Stimulated activated CD8-positive, alpha-beta memory T cell treated with anti-CD3 and anti-CD28 coated beads, Interleukin-12 subunit alpha, Interleukin-12 subunit beta, amount 100 ng/mL, for 1 hour (primary cell): ENCODE measurements at places on chromosomes 7 and 10.

DNA sequence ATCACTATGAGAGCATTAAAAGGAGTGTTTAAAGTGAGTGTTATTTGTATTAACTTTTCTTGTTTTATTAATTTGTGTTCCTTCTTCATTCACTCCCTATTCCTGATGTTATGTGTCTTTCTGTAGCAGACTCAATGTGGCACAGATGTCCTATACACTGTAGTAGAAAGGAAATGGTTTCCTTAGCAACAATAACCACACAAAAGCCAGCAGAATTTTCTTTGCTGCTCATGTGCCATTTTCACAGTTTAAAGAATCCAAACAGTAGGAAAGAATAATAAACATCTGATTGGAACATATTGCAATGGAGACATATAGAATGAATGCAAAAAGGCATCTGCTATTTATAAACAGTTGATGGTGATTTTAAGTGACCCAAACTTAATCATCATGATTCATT is 763.6 kb downstream of the PHTF2 start:
- no peak for DNase-seq

GRCh38 chr7:94429153-94429552 is 34.5 kb downstream of the COL1A2 start:
- DNase-seq: no peak

DNA sequence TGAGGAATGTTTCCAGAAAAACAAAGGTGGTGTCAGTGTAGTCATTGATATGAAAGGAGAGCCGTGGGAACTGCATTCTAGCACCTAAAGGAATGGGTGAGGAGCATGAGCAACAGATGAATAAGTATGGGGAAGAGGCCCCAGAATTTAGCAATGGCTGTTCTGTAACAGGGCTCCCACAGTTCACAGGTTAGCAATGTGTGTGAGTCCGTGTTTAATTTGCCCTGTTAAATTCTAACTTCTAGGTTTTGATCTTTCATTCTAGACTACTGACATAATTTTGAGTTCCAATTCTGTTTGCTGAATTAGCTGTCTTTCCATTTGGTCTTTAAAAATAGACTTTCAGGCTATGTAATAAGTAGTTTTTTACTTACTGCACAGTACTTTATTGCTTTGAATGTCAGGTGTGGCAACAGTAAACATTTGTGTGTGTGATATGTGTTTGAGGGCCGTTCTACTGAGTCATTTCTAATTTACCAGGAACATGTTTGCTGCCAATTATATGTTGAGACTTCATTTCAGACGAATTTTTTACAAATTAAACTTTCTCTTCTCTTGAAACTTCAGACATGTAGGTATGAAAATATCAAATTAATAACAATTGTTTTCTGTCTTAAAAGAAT is 8.8 kb downstream of the STK17A start:
- DNase-seq: no peak

DNA sequence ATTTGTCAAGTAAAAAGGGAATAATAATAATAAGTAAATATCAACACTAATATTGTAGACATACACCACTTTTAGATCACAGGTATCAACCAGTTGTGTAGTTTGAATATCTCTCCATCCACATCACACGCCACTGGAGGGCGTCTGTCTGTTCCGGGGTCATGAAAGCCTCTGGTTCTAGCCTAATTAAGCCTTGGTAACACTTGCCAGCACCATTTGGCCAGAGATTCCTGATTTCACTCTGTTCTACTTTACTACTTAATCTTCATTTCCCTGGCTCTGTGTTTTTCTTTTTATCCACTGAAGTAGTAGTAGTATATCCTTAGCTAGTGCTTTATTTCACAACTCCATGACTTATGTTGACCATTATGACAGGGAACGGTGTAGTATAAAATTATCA is 285.6 kb upstream of the POM121L12 start:
- DNase-seq: no peak

- DNase-seq: no peak
Measured at GRCh38 chr10:79241990-79242619, 105.2 kb upstream of the PPIF start.
